ENCODE measurements at places on chromosomes 6 and 20. TPM values are rescaled to one million over a fixed set of nuclear protein-coding genes. Genes with fewer than 3 reads are reported as not detected.

AGER gene
- 2.5 TPM for total RNA-seq

PPP1R16B gene
- 12.9 TPM for total RNA-seq

C6orf62 gene
- total RNA-seq = 14.3 TPM

KIF25 gene
- 0.28 TPM for total RNA-seq

KCNS1 gene
- not detected for total RNA-seq

DZANK1 gene
- 4.7 TPM for total RNA-seq

BPIFB2 gene
- not detected for total RNA-seq

SPINT4 gene
- total RNA-seq = not detected

LPIN3 gene
- 30.5 TPM for total RNA-seq

DNA sequence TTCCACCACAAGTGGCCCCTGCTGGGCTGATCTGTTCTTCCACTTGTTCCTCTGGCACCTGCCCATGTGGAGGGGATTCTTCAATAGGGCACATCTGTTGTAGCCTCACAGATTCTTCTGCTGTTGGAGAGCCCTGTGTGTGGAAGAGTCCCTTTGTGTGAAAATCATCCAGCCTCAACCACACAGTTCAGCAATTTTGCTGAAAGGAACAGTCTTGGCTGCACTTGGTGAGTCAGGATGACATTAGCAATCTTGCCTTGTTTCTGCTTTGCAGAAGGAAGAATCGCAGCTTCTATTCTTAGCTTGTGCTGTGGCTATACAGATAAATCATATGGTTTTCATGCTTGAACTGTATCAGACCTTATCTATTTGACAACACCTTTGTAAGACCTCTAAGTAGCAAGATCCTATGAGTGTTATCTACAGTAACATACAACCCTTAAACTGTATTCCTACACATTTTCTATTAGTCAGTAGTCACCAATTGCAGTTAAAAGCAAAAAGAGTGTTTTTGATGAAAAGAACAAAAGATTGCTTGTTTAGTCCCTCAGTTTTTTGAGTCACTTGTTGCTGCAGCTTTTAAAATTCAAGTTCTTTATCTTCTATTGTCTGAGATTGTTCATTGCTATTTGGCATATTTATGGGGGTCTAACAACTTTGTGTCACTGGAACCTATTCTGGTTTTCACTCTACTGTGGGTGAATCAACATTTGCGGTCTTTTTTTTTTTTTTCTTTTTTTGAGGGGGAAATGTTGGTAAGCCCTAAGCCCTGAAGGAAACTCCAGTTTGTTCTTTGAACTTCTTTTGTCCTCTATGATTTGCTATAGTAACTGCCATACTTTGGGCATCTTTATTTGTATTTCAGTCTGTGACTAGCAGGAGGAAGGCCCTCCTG, 231.6 kb downstream of the TFAP2B start:
- DNase-seq = no peak

DNA sequence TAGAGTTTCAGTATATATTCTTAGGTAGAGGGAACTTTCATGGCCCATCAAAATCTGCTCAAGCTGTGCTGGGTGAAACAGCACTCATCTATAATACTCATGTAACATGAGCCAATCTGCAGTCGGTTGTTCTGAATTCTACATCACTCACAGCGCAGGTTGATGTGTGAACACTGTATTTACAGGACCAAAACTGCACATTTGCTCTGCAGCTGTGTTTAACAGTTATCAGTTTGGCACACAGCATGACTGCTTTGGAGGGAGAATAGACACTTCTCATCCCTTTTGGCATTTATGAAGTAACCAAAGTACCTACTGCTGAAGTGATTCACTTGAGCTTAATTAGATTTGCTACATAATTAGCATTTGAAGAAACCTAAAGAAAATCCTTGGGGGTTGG, 225.1 kb downstream of the BCKDHB start:
- DNase-seq = no peak

GRCh38 chr6:151172751-151173150, 67.0 kb upstream of the AKAP12 start:
- DNase-seq = no peak

DNA sequence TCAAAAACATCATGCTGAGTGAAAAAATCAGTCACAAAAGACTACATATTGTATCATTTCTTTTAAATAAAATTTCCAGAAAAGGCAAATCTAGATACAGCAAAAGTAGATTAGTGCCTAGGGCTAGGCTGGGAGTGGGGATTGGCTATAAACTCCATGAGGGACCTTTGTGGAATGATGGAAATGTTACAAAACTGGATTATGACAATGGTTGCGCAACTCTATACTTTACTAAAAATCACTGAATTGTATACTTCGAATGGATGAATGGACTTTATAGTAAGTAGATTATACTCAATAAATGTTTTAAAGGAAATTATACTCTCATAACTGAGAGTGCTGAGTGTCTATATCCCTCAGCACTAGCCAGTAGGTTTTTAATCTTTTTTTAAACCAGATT, 4.3 kb downstream of the HMGN3 start:
- DNase-seq = no peak

DNA sequence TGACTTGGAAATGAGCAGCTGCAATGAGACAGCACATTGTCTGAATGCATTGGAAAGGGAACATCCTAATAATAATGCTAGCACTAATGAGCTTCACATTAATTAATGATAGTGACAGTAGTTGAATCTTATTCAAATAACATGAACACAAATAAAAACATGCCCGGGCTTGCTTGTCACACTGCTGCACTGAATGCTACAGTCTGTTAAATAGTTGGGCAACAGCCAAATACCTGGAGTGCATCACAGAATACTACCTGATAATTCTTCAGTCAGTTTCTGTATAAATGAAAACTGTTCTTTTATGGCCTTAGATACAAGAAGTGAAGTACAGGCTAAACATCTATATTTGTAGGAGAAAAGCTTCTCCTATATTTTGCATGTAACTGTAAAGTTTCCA, 458.7 kb downstream of the RNF144B start:
- DNase-seq = no peak

- peak; percentile 81 for DNase-seq
These were observed 44.2 kb upstream of the SLC9A8 start for GRCh38 chr20:49768204-49769047.

- no peak for DNase-seq
These were observed 32.1 kb downstream of the TRAM2 start for GRCh38 chr6:52544602-52545405.

GRCh38 chr20:15406072-15406471, 1068.7 kb upstream of the FLRT3 start:
- no peak for DNase-seq

GRCh38 chr20:56173438-56173837, 75.1 kb upstream of the MC3R start:
- DNase-seq = no peak

DNA sequence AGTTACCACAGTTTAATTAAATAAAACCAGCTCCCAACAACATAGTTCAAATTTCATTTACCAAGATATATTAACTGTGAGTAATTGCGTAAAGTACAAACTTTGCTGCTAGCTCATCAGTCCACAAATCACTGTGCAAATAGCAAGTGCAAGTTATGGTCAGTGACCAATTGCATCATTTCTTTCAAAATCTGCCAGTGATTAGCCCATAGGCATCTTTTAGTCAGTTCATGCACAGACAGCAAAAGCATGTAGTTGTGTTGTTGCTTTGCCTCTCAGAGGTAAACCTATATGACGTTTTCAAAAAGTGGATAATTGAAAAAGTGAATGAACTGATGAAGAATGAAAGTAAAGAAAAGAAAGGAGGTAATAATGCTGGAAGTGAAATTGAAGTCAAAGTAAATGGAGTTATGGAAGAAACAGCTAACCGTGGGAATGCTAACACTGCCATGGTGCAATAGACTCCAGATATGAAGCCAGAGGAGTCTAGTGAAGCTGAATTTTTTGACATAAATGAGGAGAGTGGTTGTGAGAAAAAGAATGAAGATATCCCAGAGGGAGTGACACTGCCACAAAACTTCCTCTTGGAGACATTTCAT, 36.5 kb downstream of the ENPP1 start:
- DNase-seq = no peak

DNA sequence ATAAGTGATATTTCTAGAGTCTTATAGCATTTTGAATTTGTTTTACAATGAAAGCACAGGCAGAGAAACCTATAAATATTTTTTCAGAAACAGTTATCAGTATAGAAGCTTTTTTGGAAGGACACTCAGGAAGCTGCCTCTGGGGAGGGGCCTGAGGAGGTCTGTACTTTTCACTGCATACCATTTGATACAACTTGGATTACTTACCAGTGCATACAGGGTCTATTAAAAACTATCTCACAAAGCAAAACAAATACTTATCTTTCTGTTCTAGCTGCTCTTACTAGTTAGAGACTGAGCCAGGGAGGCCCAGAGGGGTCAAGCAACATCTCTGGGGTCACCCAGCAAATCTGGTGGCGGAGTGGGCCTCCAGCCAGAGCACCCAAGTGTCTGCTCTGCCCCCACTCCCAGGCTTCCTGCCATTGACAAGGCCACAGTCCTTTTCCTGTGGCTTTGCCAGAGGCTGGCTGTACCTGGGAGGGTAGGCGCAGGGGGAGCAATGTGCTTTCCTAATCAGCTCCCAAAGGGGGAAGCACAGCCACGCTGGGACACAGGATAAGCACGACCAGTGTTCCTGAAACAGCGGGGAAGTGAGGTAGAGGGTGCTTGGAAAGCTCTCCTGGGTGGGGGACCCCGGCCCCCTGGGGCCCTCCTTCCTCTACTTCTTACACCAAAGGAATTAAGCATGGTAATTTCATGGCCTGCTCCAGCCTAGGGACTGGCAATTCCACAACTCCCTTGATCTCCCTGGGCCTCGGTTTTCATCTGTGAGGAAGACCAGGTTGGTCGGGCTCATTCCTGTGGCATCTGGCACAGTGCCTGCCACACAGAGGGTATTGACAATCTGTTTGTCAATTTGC, 7.8 kb downstream of the TCF15 start:
- DNase-seq = no peak

DNA sequence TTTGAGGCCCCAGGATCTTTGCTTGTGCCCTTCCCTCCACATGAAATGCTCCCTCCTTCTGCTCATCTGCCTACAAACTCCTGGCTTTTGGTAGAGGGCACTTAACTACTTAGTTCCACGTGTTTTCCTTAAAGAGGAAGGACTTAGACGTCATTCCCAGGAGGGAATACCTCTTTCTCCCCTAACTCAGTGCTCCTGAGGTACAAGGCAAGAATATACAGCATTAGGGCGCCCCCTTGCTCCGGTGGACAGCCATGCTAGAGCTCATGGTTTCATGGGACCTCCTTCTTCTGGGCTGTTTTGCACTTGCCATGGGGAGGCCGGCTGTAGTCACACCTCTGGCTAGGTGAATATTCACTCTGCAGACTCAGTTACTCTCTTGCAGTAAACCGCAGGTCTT, 93.8 kb upstream of the LY86 start:
- no peak for DNase-seq

DNA sequence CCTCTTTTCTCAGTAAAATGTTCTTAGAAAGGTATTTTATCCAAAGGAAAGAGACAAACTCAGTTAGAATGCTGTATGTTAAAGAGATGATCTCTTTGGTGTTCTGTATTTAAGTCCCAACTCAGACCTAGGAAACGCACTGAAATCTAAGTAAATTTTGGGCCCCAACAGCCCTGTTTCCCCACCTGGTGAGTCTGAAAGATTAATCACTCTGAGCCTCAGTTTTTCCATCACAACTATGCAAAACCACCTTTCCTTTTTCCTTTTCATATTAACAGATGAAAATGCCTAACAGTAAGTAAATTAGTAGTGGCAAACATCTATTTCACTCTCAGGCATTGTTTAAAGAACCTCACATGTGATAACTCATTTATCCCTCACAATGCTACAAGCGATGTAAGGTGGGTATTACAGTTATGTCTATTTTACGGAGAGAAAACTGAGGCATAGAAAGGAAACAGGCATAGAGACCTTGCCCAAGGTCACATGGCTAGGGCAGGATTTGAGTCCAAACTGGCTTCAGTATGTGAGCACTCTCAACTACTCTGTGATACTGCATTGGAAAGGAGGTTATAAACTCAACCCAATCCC, 36.0 kb upstream of the FAM83C start:
- DNase-seq = no peak

DNA sequence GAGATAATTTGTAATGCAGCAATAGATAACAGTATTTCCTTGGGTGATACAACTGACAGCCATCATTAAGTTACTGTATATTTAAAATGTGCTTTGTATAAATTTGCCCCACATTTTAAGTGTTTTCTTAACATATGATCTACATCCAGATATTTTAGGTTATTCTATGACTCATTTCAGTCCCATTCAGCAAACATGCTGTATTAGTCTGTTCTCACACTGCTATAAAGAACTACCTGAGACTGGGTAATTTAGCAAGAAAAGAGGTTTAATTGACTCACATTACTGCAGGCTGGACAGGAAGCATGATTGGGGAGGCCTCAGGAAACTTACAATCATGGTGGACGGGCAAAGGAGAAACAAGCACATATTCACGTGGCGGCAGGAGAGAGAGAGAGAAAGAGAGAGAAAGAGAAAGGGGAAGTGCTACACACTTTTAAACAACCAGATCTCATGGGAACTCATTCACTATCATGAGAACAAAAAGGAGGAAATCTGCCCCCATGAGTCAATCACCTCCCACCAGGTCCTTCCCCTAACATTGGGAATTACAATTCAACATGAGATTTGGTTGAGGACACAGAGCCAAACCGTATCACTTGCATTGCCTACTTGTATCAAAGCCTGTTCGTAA, 9.6 kb upstream of the CHD6 start:
- no peak for DNase-seq

DNA sequence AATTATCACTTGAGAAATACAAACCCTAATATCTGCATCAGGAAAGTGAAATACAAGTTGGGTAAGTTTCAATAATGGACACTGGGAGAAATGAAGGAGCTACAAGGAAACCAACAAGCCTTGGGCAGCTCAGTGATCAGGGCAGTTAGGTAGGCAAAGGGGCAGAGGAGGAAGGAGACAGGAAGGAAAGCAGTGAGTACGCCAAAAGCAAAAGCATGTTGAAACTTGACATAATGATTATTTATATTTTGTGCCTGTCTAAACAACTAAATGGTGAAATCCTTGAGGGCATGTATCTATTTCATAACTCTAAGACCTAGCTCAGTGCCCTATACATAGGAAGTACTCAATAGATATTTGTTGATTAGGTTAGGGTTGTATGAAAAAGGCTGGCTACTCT, 23.3 kb downstream of the PXT1 start:
- DNase-seq = no peak

- DNase-seq = no peak
These were observed 215.1 kb downstream of the ZMYND8 start for GRCh38 chr20:47141350-47141921.

DNA sequence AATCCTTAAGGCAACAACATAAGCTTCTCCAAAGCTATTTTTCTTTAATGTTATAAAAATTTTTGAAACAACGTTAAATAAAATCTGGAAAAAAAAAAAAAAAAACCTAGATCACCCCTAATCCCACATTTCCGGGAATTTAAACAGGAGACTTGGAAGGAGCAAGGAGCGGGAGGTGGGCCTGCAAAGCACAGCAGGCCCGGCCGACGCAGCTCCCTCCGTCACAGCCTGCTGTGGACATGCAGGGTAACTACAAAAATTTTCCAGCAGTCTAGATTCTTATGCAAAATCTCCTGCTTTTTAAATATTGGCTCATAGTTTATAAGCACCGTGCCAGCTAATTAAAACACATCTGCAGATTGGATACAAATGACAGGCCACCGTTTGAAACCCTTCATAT, 23.5 kb downstream of the FOXF2 start:
- DNase-seq = no peak

- DNase-seq = no peak
These were observed 75.7 kb downstream of the BMP7 start for GRCh38 chr20:57190536-57191264.

All from uterus (tissue), 4 donors.